Suprapubic skin (tissue), 4 donors: ENCODE measurements at places on chromosomes 3 and 15.

- DNase-seq, result no peak
Observed at GRCh38 chr3:13671482-13672233, 122.7 kb downstream of the FBLN2 start.

DNA sequence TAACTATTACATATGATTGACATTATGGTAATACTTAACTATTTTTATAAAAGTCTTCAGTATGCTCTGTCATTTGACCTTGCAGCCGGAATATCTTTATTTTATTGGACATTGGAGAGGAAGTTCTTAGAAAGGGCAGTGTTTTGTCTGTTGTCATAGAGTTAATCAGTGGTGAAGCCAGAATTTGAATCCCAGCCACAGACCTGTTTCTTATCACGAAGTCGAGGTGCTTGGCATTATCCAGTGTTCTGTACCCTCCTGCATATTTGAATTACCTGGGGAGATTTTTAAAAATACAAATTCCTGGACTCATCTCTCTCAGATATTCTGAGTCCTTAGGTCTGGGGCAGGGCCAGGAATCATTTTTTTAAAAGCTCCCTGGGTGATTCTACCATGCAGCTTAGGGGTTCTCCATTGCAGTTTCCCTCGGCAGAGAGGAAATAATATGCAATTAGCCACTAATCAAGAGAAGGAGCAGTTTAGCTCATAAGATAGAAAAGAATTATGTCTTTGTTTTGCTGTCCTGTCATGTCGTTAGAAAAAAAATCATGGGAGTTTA is 195.6 kb upstream of the CFAP20DC start:
- DNase-seq, result no peak

- DNase-seq, result no peak
Observed at GRCh38 chr3:50147447-50147846, 7.7 kb upstream of the SEMA3F start.

DNA sequence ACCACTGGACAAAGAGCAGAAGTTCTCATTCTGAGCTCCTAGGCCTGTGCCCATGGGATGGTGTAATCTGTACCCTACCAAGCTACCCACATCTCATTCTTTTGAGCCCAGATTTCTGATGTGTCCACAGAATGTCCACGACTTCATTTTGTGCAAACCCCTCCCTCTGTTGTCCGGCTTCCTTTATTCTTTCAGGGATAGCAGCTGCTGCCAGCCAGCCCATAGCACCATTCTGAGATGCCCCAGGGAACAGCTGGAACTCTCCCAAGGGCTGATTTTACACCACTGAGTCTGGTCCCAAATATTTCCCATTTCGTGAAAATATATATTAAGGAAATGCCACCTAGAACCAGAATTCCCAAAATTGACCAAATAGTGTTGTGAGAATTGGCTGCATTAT is 236.6 kb downstream of the SATB1 start:
- DNase-seq, result no peak

GRCh38 chr3:171108066-171108465 is 81.5 kb upstream of the SLC2A2 start:
- no peak for DNase-seq

DNA sequence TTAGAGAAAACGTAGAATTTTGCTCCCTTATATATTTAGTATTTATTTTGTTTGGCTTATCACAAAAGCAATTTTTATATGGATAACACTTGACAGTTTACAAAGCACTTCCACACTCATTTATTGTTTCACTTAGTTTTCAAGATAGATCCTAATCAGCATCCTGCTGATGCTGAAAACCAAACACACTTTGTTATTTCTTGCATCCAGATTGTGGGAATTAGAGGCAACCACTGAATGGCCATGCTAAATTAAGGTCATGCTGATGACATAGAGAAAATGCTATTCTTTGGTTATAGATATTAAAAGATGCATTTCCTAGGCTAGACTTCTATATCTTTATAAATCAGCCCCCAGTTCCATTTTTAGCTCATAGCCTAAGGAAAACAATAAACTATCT is 474.1 kb upstream of the KCNMB2 start:
- no peak for DNase-seq

- no peak for DNase-seq
Observed at GRCh38 chr3:39531665-39532064, 64.2 kb downstream of the MOBP start.

DNA sequence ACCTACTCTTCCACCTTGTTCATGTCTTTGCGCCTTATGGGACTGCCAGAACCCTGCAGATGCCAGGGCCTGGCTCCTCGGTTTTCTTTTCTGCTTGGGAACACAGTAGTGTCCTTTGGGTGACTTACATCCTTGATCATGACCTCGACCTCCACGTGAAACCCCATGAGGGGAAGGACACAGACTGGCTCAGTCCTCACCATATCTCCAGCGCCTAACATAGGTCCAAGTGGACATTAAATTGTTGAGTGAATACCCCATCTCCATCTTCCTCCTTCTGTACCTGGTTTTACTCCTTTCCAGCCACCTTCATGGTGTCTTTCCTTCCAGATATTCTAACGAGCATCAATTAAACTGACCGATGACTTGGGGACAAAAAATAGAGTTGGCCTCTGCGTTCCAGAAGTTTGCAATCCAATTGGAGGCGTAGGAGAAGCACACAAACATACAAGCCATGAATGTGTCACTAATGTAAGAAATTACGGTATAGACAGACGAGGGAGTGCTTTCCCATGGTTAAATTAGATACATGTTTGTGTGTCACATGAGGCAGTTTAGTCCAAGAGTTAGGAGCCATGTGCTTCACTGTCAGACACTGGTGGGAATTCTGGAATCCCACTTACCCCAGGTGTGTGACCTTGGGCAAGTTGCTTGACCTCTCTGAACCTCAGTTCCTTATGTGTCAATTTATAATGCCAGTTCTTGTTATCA is 907 bp upstream of the HERC1 start:
- no peak for DNase-seq

DNA sequence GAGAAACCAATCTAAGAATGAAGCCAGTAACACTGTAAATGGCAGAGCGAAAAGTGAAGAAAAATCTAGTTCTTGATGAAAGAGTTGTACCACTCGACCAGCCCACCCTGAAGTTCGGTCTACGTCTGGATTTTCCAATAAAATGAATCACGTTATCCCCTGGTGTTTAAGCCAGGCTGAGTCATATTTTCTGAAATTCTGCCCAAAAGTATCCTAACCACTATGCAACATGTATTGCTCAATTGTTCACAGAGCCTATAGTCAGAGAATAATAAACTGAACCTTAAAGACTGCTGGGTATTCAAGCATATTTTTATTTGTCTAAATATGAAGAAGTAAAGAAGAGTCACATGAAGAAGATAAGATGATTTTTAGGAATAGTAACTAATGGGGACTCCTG is 245.7 kb downstream of the FGF12 start:
- no peak for DNase-seq

- no peak for DNase-seq
Observed at GRCh38 chr3:157374933-157375332, 61.7 kb upstream of the PTX3 start.

GRCh38 chr3:180036671-180037455 is at the start of gene PEX5L:
TSS of gene PEX5L (minus strand) at chr3:180036937. CDS start at chr3:180036599, 338 bp downstream.
- peak; percentile 48 for DNase-seq

GRCh38 chr15:66417736-66418135 is 31.0 kb downstream of the MAP2K1 start:
- no peak for DNase-seq

GRCh38 chr15:26231096-26231495 is 368.0 kb upstream of the ATP10A start:
- no peak for DNase-seq

DNA sequence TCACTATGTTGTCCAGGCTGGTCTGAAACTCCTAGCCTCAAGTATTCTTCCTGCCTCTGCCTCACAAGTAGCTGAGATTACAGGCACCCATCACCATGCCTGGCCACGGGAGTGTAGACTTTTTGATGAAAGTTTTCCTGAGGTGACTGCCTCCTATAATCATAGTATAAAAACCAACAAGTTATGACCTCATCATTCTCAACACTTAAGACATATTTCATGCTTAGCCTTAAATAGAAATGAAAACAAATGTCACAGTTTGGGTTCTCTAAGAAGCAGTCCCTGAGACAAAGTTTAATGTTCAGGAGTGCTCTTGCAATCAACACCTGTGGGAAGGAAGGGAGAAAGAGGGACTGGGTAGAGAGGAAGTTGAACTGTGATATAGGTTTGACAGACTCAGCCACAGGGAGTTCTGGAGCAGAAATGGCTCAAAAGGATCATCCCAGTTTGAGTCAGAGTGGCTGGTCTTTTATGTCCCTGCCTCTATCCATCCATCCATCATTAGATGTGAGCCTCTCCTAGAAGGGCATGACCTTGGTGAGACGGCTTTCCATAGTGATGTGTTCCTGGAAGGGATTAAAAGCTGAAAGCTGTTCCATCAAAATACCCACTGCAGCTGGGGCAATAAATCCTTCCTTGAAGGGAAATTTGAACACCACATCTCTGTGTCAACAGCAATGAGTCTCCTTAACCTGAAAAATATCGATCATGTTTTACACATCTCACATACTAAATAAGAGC is 16.2 kb upstream of the ABHD5 start:
- no peak for DNase-seq

DNA sequence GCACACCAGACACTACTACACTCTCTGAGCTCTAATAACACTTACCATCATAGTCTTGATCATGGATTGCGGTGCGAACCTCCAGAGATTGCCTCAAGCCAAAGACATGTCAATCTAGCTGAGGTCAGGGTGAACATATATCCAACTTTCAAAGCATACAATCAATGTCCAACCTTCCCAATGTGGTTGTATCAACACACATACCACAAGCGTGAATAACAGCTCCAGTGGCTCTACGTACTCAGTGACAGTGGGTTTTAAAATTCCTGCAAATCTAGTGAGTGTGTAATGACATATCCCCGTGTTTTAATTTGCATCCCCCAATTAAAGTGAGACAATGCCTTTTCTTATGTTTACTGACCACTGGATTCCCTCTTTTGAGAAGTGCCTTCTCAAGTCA is 29.6 kb downstream of the SFMBT1 start:
- DNase-seq, result no peak

- no peak for DNase-seq
Observed at GRCh38 chr15:101463270-101463669, 26.2 kb downstream of the PCSK6 start.

DNA sequence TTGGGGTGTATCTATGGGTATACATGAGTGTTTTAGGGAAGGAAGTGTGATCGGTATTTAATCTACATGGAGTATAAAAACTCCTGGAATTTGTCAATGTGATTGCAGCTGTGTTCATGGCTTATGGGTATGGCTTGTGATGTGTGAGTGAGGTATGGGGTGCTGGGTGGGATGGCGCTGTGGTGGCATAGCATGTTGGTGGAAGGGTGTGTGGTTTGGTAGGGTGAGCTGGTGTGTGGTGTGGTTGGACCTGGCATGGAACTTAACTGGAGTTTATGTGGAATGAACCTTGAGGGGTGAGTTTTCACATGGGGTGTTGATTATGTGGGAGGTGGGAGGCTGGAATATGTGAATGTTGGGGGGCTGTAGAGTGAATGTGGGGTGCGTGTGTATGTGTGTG is 492 bp upstream of the MOBP start:
- DNase-seq, result no peak

GRCh38 chr3:67292356-67293121 is 294.4 kb downstream of the KBTBD8 start:
- no peak for DNase-seq

DNA sequence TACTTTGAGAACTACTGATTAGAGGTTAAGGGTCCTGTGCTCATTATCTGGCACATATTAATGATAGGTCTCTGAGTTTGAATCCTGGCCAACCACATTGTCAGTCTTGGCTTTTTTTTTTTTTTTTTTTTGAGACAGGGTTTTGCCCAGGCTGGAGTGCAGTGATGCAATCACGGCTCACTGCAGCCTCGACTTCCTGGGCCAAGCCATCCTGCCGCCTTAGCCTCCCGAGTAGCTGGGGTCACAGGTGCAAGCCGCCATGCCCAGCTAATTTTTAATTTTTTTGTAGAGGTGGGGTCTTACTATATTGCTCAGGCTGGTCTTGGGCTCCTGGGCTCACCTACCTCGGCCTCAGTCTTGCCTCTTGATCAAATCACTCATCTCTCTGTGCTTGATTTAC is 547 bp upstream of the PCCB start:
- DNase-seq, result no peak

DNA sequence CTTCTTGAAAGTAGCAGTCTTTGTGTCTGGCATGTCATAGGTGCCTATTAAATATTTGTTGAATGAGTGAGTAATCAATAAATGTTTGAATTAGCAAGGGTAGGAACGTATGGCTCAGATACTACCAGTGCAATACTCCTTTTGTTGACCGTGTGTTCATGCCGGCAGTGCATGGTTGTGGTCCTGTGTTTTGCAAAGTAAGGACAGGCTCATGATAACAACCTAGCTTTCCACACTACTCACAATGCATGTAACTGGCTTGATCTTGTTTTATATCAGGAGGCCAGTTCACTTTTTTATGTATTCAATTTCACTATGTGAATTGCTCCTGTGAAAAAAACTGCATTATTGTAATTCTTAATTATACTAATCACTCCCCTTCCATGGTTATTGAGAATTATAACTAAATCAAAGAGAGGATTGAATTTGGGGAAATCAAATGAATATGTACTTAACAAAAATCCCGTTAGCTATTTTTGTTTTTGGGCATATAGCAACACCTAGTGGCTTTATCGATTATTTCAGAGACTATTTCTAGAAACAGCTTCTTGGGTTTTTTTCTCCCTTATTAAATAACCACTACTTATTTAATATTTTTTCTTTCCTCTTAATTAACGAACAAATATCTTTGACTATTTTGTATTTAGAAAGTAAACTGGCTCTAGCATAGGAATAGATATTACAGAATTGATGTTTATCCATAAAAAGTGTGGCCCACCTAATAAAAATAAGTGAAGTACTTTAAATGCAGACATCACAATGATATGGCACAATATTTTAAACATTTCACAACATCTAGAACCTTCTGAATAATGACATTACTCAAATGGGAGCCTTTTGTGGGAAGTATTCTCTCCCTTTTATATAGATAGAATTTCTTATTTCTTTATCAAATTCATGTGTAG is 218.5 kb downstream of the BBX start:
- no peak for DNase-seq

- DNase-seq, result no peak
Observed at GRCh38 chr3:13022348-13023234, 50.6 kb downstream of the IQSEC1 start.

- no peak for DNase-seq
Observed at GRCh38 chr3:31571325-31571724, 38.6 kb downstream of the STT3B start.

DNA sequence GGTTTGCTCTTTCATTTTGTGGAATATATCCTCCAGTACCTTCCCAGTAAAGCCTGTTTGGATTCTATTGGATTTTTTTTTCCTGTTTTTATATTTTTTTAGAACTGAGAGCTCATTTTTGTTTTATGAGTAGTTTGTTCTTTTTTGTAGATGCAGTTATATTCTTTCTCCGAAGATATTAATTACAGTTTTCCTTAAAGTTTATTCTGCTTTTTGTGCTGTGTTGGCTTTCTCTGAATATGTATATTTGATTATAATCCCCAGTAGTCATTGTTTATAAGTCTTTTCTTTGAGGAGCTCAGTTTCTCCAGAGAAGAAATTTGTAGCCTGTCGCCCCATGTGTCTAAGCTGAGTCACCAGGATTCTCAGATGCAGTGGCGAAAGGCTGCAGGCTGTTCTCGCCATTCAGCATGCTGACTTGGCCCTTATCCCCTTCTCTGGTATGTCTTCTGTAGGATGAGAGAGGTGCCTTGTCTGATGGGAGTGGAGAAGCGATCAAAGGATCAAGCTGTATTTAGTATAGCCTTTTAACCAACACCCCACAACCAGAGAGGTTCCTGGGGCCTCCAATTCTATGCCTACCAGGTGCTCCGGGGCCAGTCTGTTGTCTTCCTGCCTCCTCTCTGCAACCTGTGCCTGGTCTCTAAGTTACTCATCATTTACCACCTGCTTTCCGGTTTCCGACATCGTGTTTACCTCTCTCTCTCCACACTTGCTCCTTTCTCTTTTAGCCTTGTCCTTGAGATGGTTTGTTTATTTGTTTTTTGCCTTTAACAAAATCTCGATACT is 31.7 kb upstream of the MFSD1 start:
- no peak for DNase-seq
